ENCODE measurements at places on chromosomes 5 and 9.

DNA sequence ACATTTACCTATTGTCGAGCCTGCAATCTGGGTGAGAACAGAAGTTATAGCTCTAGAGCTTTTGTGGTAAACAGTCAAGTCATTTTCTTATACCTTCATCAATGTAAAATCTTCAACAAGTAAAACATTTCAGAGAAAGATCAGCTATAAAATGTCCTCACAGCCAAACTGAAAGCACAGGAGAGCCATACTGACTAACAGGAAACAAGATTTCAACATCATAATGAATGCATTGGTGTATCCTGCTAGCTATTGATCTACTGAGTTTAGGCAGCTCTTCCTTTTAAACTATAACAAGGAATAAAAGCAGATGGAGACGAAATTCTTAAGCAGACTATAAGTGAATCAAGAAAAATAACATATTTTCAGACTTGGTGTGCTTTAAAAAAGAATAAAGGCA is 1522.9 kb upstream of the WWC1 start:
- DNase-seq: peak; percentile 7

- no peak for DNase-seq
Observed at GRCh38 chr5:62514510-62515119, 64.0 kb upstream of the LRRC70 start.

GRCh38 chr5:67206929-67207328 is 10.3 kb upstream of the CD180 start:
- peak; percentile 91 for DNase-seq

DNA sequence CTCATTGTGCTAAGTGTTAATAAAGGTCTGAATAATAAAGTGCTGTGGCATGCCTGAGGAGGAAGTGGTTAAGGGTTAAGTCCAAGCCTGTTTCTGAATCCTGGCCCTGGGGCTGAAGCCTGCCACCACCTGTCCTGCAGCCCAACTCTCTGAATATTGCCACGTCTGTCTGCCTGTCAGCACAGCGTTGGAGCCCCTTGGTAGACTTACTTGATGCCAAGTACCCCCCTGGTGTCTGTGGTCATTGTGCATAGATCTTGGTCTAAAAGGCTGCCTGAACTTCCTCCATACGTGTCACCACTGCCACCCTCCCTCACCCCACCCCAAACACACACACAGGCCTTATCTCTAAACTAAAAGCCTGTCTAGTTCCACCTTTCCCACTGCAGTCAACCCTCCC is 35.4 kb upstream of the SLC2A8 start:
- no peak for DNase-seq

GRCh38 chr9:87259543-87260518 is 237.8 kb upstream of the DAPK1 start:
- peak; percentile 78 for DNase-seq

- DNase-seq: no peak
Observed at GRCh38 chr5:154797762-154798161, 42.6 kb downstream of the LARP1 start.

DNA sequence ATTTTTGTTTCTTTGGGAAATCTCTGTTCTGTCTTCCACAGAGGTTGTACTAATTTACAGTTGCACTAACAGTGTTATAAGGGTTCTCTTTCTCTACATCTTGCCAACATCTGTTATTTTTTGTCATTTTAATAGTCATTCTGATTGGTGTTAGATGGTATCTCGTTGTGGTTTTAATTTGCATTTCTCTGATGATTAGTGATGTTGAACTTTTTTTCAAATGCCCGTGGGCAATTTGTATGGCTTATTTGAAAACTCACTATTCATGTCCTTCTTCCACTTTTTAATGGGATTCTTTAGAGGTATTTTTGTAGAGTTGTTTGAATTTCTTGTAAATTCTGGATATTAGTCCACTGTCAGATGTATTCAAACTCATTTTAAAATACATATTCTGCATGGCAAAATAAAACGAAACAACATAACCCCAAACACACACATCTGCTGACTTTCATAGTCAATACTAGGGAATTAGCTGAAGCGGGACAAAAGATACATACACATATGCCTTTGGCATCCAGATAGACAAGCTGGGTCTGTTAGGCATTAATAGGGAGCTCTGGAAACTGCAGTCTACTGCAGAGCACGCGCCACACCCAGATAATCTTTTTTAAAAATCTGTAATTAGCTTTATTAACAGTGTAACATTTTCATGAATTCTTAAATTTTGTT is 5.8 kb upstream of the SPATA31C2 start:
- no peak for DNase-seq

- no peak for DNase-seq
Observed at GRCh38 chr9:36789886-36790285, 217.2 kb downstream of the MELK start.

DNA sequence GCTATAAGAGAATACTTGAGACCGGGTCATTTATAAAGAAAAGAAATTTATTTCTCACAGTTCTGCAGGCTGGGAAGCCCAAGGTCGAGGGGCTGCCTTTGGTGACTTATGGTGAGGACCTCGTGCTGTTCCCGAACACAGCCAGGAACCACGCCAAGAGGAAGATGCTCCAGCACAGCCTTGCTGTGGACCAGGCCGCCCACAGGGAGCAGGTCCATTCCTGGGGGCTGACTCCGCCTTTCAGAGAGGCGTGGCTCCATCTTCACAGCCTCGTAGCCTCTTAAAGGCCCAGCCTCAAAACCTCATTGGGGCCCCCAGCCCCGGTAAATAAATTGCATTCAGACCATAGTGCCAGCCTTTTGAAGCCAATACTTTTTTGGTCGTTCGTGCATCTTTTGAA is 93.5 kb upstream of the CACNA1B start:
- no peak for DNase-seq

- DNase-seq: peak; percentile 78
Observed at GRCh38 chr5:78893940-78894677, 91.0 kb downstream of the ARSB start.

DNA sequence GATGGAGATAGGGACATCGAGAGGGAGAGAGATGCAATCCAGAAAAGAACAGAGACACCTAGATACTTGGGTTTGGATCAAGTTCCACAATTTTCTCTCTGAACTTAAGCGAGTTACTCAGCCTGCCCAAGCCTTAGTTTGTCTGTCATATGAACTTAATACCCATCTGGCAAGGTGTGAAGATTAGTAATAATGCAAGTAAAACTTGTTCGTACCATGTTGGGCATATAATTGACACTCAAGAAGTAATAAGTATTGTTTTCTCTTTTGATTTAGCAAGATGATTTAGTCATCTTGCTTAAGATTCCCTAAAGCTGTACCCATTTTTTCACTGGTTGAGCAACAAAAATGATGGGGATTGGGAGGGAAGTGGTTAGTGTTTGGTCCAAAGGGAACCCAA is 7.5 kb downstream of the RABGAP1 start:
- DNase-seq: no peak

- no peak for DNase-seq
Observed at GRCh38 chr5:38339446-38339845, 81.1 kb downstream of the EGFLAM start.

GRCh38 chr9:22645893-22646292 is 199.3 kb downstream of the DMRTA1 start:
- DNase-seq: peak; percentile 38

DNA sequence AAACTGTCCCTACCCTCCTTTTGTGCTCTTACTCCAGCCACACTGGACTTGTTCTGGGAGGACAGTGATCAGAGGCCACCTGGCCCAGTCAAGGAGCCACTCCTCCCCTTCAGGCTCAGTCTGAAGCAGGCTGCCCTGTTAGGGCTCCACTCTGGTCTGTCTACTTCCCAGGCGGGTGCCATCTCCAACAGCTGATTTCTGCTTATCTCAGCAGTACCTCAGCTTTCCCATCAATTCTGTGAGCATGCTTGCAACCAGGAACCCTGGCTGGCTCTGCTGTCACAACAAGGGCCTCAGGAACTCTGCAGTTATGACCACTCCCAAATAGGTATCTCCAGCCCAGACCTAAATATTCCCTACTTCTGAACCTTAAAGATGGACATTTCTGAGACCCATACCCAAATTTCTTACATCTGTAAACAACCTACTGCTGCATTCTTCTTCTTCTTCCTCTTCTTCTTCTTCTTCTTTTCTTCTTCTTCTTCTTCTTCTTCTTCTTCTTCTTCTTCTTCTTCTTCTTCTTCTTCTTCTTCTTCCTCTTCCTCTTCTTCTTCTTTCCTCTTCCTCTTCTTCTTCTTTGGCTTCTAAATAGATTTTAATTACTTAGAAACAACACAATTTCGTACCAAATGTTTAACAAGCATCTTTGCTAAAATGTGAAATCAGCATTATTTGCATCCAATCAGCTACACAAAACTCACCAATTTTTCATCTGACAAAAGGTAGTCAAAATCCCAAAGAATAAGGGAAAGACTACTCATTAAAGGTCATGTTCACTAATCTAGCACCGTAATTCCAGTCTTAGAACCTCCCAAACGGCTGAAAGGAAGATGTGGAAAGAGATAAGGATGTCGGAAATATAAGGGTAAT is 13.6 kb upstream of the SLC22A4 start:
- no peak for DNase-seq

GRCh38 chr5:40365342-40366330 is 314.1 kb upstream of the PTGER4 start:
- no peak for DNase-seq

DNA sequence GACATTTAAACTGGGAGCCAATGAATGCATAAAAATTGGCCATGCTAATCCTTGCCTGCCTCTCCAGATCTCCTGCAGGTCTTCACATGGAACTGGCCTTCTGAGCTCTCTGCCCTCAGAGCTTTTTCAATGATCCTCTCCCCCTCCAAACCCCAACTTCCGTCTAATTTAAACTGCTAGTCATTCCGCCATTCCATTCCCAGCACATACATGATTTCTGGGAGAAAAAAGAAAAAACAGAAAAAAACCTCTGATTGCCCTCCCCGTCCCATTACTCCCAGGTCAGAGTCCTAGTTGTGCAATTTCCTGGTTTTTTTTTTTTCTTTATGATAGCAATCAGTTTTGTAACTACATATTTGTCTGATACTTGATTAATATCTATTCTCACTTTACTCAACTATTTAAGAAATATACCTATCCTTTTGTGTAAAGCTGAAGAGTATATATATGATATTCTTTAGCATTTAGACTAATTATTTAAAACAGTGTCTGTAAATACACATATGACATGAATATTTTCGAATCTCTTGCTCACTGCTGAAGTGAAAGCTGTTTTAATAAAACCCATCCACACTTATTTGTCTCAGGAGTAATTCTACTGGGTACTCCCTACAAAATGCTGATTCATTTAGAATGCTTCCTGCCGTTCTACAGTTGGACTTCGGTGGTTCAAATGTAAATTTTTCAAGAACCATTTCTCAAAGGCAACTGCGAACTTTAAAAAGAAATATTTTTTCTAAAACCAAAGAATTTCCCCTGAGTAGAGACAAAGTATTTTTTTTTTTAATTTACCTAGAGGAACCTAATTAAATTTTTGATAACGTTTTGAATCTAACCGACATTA is 1.6 kb downstream of the HINT1 start:
- peak; percentile 39 for DNase-seq

- no peak for DNase-seq
Observed at GRCh38 chr9:136284311-136284710, 19.6 kb downstream of the CCDC187 start.

DNA sequence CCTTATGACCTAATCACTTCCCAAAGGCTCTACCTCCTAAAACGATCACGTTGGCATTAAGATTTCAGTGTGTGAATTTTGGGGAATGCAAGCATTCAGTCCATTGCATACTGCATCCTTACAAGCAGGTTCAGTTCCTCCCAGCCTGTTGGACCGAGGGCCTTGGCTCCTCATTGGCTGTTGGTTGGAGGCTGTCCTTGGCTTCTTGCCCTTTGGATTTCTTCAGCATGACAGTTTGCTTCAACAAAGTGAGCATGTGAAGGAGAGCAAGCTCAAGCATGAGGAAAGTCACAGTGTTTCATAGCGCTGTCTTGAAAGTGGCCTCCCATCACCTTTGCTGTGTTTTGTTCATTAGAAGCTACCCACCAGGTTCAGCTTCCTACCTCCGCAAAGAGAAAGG is 109.5 kb downstream of the GADD45G start:
- no peak for DNase-seq

GRCh38 chr9:5455181-5455580 is 4.8 kb downstream of the CD274 start:
- DNase-seq: peak; percentile 80

DNA sequence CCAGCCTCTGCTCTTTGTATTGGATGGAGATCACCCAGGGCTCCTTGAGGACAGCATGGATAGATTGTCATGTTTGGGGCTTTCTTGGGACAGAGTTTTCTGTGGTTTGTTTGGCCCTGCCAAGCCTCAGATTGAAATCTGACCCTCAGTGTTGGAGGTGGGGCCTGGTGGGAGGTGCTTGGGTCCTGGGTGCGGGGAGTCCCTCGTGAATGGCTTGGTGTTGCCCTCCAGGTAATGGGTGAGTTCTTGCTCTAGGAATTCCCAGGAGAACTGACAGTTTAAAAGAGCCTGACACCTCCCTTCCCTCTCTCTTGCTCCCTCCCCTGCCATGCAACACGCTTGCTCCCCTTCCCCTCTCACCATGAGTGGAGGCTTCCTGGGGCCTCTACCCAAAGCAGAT is 48.6 kb upstream of the OLFM1 start:
- DNase-seq: no peak

GRCh38 chr9:87479801-87480201 is 17.9 kb upstream of the DAPK1 start:
- peak; percentile 87 for DNase-seq

DNA sequence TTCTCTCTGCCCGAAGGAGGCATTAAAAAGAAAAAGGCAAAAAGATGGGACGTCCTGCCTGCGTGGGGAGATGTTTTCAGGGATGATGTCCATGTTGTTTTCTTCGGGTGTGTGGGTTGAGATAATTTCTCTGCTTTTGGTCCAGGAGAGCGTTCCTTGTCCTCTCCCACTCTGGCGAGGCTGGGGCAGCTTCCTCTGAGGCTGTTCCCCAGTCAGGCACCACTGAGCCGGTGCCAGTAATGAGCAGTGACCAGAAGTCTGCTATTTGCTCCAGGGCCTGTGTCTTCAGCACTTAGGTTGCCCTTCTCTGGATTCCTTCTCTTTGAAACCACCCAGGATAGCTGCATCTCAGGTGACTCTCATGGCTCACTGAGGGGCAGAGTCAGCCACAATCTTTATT is 71.5 kb downstream of the ACER2 start:
- no peak for DNase-seq

DNA sequence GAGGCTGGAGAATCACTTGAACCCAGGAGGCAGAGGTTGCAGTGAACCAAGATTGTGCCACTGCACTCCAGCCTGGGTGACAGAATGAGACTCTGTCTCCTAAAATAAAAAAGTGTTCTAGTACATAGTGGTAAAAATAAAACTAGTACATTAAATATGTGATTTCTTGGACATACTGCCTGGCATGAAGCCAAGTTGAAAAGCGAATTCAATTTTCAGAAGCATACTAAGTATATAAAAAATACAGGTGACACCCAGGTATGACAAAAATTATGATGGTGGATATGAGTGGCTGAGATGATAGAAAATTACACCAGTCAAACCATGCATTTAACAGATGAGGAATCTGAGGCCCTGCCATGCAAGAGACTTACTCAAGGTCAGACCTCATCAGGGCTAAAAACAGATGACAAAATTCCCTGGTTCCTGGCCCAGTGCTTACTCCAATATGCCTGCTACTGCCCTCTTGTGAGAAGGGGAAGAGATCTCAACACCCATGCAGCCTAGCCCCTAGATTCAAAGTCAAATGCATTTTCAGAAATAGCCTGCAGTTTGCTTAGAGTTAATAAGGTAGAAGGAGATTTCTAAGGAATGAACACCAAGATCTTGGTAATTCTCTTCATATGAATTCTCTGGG is 46.6 kb upstream of the GNPDA1 start:
- DNase-seq: peak; percentile 47

- peak; percentile 25 for DNase-seq
Observed at GRCh38 chr5:218457-219291, 554 bp downstream of the SDHA start.

GRCh38 chr9:130429381-130429780 is 15.4 kb upstream of the ASS1 start:
- DNase-seq: no peak

- DNase-seq: no peak
Observed at GRCh38 chr9:70588381-70588780, 173.9 kb upstream of the KLF9 start.
